ENCODE measurements at places on chromosomes 5 and 9. TPM values are rescaled to one million over a fixed set of nuclear protein-coding genes. Genes with fewer than 3 reads are reported as not detected.

Gene ARSI
- 0.32 TPM for total RNA-seq

Gene MPDZ
- 28.0 TPM for total RNA-seq

Gene FAM153A
- total RNA-seq: not detected

Gene FAM174A
- total RNA-seq: 20.3 TPM

Gene AGXT2
- total RNA-seq: not detected

Gene GPR21
- total RNA-seq: not detected

Gene RETREG1
- under 0.01 TPM for total RNA-seq

Gene OR13C4
- not detected for total RNA-seq

Gene LRRC19
- total RNA-seq: not detected
